ENCODE measurements at places on chromosomes 2 and 18.

- no peak for DNase-seq
Observed at GRCh38 chr18:45734505-45734904, 10.5 kb downstream of the SLC14A1 start.

DNA sequence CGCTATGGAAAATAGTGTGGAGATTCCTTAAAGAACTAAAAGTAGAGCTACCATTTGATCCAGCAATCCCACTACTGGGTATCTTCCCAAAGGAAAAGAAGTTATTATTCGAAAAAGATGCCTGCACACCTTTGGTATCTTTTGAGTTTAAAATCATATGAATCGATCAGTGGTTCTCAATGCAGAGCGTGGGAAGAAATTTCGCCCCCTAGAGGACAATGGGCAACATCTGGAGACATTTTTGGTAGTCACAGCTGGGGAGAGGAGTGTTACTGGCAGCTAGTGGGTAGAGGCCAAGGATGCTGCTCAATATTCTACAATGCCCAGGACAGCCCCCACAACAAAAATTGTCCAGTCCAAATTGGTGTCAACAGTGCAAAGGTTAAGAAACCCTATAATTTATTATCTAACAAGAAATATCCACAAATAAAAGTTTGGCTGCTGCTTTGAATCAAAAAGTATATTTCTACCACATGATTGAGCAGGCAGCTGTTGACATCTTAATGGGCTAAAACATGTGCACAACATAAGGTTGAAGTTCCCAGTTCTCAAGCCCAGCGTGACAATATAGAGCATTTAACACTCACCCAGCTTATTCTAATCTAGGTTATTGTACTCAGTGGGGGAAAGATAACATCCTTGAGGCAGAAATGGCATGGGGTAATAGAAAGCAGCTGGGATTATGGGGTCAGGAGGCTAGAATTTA lies 425.7 kb downstream of the LRATD1 start:
- DNase-seq = no peak

DNA sequence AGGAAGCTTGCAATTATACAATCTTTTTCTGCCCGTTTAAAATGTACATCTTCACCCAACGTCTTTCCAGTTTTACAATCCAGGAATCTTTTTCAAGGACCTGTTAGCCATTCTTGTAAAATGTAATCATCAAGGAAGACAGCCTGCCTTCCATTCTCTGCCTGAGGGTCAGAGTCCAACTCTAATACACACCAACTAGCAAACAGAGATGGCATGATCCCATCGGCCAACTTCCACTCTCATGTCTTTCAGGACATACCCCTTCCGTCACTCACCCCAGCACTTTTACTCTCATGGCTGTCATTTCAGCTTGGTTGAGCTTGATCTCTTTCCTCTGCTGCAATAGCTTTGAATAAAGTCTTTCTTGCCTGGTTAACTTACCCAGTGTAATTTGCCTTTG lies 172.5 kb upstream of the NETO1 start:
- DNase-seq = no peak

DNA sequence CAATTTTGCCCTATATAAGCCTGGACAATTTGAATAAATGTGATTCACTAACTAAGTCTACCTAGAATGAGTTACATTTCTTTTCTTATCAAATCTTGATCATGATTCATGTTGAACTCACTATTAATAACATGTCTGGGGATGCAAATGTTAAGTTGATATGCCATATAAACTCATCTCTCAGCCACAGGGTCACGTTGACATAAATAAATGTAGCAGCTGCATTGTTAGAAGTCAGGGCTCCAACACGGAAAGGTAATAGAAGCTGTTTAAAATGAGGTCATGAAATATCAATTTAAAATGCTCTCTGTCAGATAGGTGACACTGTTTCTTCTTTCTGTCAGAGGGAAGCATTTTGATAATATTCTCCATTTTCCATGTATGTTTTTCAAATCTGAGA lies 521.9 kb downstream of the CCDC85A start:
- no peak for DNase-seq

- DNase-seq = no peak
Observed at GRCh38 chr2:46157072-46157965, 139.9 kb upstream of the EPAS1 start.

DNA sequence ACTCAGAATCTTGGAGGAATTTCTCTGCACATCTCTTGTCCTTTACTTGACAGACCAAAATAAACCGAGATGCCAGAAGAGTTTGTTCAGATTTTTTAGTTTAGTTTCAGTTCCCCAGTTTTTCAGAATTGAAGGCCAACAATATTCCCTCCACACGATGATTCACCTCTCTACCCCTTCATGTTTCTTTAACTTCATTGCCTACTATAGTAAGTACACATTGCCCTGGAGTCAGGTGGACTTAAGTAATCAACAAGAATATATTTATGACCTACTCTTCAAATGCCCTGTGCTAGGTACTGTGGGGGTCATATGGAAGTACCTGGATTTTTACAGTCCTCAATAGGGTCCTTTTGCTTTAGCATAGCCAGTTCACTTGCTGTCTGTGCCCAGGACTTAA lies 79.6 kb upstream of the CTLA4 start:
- DNase-seq = no peak

All from lower leg skin (tissue), 4 donors.